Glomerular endothelial cell (primary cell): ENCODE measurements at places on chromosomes 6 and 20. TPM values are rescaled to one million over a fixed set of nuclear protein-coding genes. Genes with fewer than 3 reads are reported as not detected.

- DNase-seq: no peak
Observed at GRCh38 chr6:43339168-43339567, 30.3 kb downstream of the ZNF318 start.

GRCh38 chr6:53148684-53149083, at the start of gene GCM1:
TSS of gene GCM1 (minus strand) at chr6:53148841. CDS start at chr6:53145632, 3,209 bp downstream.
- no peak for DNase-seq

- no peak for DNase-seq
Observed at GRCh38 chr6:149138089-149138488, 179.4 kb upstream of the TAB2 start.

GRCh38 chr20:44600758-44601201, 18.4 kb downstream of the PKIG start:
- no peak for DNase-seq

DNA sequence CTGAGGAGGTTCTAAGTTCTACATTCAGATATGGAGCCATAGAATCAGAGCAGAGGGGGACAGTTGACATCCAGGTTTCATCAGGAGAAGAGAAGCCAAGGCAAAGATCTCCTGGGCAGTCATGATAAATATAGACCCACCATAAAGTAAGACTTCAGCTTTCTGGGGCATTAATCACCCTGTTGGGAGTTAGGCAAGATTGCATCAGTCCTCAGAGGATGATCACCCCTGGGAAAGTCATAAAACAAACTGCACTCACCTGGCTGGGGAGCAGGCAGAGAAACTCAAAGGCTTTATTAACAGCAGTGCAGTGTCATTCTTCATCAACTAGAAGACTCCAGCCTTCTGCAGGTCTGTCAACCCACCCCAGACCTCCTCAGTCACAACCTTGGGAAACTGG, 301.3 kb upstream of the JARID2 start:
- DNase-seq: no peak

PRND gene
- total RNA-seq: 3.7 and 67.7 TPM in 2 replicates

TMEM74B gene
- 0.76 and 1.2 TPM in 2 replicates for total RNA-seq

IYD gene
- total RNA-seq: not detected in 2 replicates

F13A1 gene
- total RNA-seq: not detected in 2 replicates
